Activated T-helper 2 cell treated with anti-CD3 and anti-CD28 coated beads, Interferon-gamma antibody, Interleukin-2, Interleukin-4, amounts not matched to agents 10 μg/mL and 5 μg/mL and 100 μg/mL, durations not matched to agents 14 hours and 24 hours and 36 hours (primary cell): ENCODE measurements at places on chromosomes 11 and 22. TPM values are rescaled to one million over a fixed set of nuclear protein-coding genes. Genes with fewer than 3 reads are reported as not detected.
A peak's percentile ranks its signal among the peaks of the same experiment; 100 is the strongest.

- DNase-seq, result no peak
Observed at GRCh38 chr11:86670911-86671310, 1.5 kb downstream of the ME3 start.

Gene PRSS23
- 4.5 and 5.4 TPM in 2 replicates for total RNA-seq

DNA sequence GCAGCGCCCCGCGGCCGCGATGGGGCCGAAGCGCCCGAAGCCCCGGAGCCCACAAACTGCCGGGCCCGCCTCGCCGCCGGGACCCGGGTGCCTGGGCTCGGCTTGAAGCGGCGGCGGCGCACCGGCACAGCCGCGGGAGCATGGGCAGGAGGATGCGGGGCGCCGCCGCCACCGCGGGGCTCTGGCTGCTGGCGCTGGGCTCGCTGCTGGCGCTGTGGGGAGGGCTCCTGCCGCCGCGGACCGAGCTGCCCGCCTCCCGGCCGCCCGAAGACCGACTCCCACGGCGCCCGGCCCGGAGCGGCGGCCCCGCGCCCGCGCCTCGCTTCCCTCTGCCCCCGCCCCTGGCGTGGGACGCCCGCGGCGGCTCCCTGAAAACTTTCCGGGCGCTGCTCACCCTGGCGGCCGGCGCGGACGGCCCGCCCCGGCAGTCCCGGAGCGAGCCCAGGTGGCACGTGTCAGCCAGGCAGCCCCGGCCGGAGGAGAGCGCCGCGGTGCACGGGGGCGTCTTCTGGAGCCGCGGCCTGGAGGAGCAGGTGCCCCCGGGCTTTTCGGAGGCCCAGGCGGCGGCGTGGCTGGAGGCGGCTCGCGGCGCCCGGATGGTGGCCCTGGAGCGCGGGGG is 346 bp downstream of the FJX1 start:
- peak; percentile 12 for DNase-seq

Gene MMP13
- total RNA-seq, result not detected in 2 replicates

Gene SLC22A6
- total RNA-seq, result not detected in 2 replicates

GRCh38 chr11:113332023-113332422 is 17.6 kb downstream of the TTC12 start:
- DNase-seq, result no peak

DNA sequence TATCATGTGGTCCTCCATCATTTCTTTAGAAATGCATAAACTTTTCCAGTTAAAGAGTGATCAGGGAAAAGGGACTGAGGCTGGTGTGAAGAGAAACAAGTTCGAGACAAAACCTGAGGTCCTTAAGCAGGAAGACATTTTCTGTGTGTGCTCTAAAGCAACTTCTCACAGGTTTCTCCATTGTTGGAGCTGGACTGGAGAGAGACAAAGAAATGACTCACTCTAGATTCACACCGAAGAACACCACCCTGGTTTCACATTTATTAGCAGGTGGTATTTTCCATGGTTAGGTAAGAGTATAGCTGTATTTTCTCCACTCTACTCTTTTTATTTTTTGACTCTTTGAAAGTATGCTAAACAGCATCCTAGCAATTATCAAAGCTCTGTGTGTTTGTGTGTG is 736.4 kb downstream of the KCNA4 start:
- no peak for DNase-seq

DNA sequence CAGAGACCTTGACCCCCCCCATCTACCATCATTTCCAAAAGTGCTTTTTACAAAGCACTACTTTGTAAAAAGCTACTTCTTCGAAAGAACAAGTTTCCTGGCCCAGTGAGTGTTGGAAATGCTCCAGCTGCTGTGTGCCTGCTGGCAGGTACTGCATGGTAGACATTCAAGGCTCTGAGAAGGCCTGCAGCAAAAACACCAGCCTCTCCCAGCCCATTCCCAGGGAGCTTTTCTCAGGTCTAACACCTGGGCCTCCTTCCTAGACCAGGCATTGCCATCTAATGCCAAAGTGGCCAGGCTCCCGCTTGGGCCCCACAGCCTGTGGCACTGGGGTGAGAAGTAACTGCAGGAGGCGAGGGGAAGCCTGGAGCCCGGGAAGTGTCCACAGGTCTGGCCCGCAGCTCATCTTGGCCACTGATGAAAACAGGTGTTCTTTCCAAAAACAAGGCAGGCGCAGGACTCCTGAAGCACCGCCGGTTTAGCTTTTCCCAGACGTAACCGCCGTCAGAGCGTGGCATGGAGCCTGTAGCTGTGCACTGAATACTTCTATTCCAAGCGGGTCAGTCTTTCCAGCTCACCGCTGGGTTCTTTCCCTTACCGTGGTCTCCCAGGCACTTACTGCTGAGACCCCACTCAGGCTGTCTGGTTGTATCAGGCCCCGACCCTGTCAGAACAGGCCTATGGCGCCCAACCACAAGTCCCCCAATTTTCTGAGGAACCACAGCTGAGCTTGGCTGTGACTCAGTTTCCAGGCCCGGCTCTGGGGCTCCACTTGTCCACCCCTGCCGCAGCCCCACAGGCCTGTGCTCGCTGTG is 1.2 kb upstream of the TCIRG1 start:
- DNase-seq, result no peak

DNA sequence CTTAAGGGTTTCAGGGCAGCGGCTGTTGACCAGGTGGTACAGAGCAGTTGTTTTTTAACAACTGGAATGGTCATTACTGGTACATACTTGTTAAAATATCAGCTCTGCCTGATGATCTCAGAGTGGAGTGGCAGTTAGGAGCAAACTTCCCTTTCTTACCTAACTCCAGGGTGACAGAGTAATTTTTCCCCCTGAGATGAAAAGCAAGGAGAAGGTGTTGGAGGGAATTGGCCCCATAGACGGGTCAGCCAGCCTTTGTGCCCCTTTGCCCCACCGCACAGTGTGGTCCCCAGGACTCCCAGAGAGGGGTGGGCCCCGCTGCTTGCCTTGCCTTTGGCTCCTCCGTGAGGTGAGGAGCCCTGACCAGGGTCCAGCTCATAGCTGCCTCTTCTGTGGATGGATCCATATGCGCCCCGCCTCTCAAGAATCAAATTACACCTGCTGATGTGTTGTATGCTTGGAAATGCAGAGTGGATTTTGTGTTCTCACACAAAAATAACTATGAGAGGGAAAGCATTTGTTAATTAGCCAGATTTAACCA is 27.0 kb upstream of the SORL1-AS1 start:
- no peak for DNase-seq

DNA sequence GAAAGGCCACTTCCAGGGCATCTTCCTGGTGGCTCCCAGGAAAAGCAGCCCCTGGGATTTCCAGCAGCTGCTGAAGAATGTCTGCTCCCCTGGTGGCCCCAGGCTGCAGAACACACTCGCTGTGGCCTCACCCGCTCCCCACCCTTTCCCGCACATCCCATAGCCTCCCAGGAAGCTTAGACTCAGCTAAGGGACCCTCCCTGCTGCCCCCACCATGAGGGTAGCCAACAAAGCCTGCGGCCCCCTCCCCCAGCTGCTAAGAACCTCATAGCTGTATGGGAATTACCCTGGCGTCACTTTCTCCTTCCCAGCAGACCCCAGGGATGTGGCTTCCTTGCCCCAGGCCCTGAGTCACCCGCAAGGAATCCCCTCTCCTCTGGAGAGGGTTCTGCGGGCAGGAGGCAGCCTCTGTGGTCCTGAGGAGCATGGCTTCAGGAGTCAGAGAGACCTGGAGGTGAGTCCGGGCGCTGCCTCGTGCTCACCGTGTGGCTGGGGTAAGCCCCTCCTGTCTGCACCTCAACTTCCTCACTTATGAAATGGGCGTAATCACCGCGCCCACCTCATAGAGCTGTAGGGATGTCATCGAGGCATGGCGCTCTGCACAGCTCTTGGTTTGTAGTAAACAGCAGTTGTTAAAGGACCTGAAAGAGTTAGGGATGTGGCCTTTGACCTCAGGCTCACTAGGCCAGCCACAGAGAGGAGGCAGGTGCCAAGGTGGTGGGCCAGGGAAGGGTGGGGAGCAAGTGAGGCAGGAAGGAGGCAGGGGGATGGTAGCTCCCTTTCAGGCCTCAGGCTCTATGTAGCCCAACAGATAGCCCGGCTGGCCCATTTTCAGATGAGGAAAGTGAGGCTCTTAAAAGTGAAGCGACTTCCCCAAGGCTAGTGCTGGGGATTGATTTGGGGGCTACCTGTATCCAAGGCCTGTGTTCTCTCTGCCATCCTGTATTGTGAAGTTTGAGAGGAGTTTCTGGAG is 71.2 kb downstream of the LRRC32 start:
- DNase-seq, result no peak

DNA sequence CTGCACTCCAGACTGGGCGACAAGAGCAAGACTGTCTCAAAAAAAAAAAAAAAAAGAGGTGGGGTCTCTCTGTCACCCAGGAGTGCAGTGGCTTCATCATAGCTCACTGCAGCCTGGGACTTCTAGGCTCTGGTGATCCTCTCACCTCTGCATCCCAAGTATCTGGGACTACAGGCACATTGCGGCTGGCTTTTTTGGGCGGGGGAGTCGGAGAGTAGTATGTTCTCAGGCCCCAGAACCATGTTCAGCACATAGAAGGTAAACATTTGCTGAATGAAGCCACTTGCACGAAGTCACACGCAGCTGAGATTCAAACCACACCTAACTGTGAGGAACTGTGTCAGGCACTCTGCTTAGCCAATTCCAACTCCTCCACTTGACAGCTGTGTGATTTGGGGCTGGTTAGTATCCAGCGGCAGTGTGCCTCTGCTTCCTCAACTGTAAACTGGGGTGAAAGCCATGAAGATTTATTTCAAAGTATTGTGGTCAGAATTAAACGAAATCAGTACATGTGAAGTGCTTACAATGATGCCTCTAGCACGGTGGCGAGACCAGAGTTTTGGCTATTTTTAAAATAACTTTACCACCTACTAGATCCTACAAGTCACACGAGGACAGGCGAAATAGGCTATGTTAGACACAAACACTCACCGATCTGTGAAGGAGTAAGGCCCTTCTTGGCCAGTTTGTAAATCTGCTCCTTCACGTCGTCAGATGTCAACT is 789 bp downstream of the RPS13 start:
- DNase-seq, result no peak

GRCh38 chr11:85823816-85824215 is 12.9 kb upstream of the SYTL2 start:
- DNase-seq, result peak; percentile 76

Gene PDE2A
- total RNA-seq, result 0.44 and 0.62 TPM in 2 replicates

Gene ANO5
- total RNA-seq, result not detected in 2 replicates

Gene FJX1
- total RNA-seq, result 0.09 TPM in 2 replicates

Gene B3GAT1
- 0.05 and 0.27 TPM in 2 replicates for total RNA-seq

Gene JRKL
- total RNA-seq, result 11.8 and 12.9 TPM in 2 replicates

Gene SCN2B
- total RNA-seq, result 0.02 TPM in 1 of 2 replicates, not detected in the other

- DNase-seq, result no peak
Observed at GRCh38 chr11:126378763-126379162, 23.3 kb downstream of the ST3GAL4 start.

Gene UCP2
- 429 and 437 TPM in 2 replicates for total RNA-seq

GRCh38 chr11:20661445-20661844 is 7.9 kb upstream of the NELL1 start:
- no peak for DNase-seq

Gene ARVCF
- total RNA-seq, result 3.4 and 3.9 TPM in 2 replicates

- DNase-seq, result no peak
Observed at GRCh38 chr11:130831506-130831905, 84.8 kb downstream of the SNX19 start.

Gene LIF
- 919 and 932 TPM in 2 replicates for total RNA-seq

Gene OR4D5
- total RNA-seq, result not detected in 2 replicates

Gene FAM180B
- 0.25 and 0.39 TPM in 2 replicates for total RNA-seq

Gene RPS25
- total RNA-seq, result 1,728 and 1,773 TPM in 2 replicates

DNA sequence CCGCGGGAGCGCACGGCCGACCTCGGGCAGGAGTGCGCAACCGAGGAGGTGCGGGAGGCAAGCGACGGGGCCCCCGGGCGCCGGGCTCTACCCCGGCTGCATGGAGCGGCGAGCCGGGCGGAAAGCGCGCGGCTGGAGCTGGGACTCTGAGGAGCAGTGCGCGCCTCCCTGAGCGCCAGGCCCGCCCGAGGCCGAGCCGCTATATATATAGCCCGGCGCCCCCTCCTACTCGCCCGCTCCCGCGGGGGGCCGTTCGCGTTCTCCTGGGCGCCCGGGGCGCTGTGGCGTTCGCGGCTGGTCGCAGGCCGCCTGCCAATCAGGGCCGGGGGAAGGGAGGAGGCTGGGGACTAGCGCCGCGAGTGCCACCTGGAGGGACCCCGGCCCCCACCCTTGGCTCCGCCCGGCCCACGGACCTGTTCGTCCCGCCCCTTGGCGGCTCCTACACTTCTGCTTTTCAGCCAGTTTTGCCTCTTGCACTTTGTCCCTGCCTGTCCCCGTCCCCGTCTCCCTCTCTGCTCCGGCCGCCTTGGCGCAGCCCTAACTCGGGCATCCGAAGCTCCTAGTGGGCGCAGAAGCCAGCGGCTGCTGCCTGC is at the start of gene FGF4:
TSS of gene FGF4 (minus strand) at position 179 of the 593 bp plus-strand sequence. CDS start 257 bp downstream, outside the sequence.
- no peak for DNase-seq

Gene HMOX1
- total RNA-seq, result 1.0 and 1.3 TPM in 2 replicates

DNA sequence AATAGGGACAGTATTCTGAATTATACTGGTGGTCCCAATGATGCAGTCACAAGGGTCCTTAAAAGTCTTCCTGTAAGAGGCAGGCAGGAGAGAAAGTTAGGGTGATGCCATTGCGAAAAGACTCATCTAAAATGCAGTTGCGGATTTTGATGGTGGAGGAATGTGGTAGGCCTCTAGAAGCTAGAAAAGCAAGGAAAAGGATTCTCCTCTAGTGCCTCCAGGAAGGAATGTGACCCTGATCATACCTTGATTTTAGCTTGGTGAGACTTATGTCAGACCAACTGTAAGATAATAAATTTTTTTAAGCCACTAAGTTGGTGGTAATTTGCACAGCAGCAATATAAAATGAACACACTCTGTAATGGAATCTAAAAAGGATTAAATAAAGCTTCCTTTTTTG is 33.8 kb downstream of the CHORDC1 start:
- no peak for DNase-seq

GRCh38 chr11:103344886-103345285 is 235.7 kb downstream of the DYNC2H1 start:
- no peak for DNase-seq
